Panc1 (cell line): ENCODE measurements at places on chromosomes 2 and 18.
A peak's percentile ranks its signal among the peaks of the same experiment; 100 is the strongest.

DNA sequence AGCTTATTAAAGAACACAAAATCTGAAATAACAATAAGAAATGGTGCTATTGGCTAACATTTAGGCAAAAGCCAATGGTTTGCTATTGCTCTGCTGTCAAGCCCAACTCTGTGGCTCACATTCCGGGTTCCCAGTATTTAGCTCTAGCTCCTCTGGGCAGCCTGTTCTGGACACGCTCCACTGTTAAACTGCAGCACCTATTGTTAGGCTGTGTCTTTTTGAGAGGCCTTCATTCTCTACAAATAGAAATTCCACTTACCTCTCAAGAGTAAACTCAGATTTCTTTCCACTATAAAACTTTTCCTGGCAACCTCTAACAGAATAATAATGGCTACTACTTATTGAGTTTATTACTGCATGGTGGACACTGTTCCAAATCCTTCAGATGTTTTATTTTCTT, 3.7 kb upstream of the KLHL14 start:
- DNase-seq, result no peak

GRCh38 chr2:45919711-45920111, 268.2 kb downstream of the PRKCE start:
- no peak for DNase-seq

- no peak for DNase-seq
Measured at GRCh38 chr18:68056936-68057335, 540.4 kb upstream of the DSEL start.

- DNase-seq, result no peak
Measured at GRCh38 chr2:178530131-178530530, 49.9 kb downstream of the PLEKHA3 start.

GRCh38 chr2:232532419-232532818, 6.5 kb downstream of the CHRND start:
- DNase-seq, result no peak

GRCh38 chr2:143582046-143582747, 453.0 kb downstream of the ARHGAP15 start:
- DNase-seq, result no peak

GRCh38 chr18:3273042-3273441, 11.1 kb downstream of the MYL12B start:
- no peak for DNase-seq

- DNase-seq, result no peak
Measured at GRCh38 chr2:120863661-120864320, 128.1 kb downstream of the GLI2 start.

DNA sequence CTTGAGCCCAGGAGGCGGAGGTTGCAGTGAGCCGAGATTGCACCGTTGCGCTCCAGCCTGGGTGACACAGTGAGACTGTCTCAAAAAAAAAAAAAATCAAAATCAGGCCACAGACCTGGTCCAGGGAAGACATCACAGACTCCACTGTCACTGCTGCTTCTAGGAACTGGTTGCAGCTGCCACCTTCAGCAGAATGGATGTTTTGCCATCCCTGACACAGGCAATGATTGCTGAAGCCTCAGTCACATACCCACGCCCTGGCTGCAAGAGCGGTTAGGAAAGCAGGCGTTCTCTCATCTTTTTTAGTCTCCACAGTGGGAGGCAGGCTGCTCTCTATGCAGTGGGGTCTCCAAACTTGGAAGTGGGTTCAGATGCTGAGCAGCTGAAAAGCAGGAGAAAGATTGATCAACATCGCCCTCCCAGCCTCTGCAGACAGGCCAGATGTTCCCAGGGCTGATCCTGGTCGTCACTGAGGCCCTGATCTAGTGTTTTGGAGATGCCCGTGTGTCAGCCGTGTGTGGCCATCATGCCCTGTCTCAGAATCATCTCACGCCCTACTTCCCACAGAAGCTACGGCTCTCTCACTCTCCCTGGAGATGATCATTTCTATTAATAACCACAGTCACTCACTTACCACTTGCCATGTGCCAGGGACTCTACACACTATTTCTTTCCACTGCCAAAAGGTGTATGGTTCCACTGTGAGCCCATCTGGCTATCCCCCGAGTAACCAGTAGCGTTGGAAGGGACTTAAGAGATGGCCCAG, 91.8 kb downstream of the PLB1 start:
- no peak for DNase-seq

GRCh38 chr18:54616220-54616848, 25.3 kb downstream of the DYNAP start:
- no peak for DNase-seq

- DNase-seq, result no peak
Measured at GRCh38 chr2:109046925-109047508, 58.0 kb upstream of the EDAR start.

- no peak for DNase-seq
Measured at GRCh38 chr18:46239998-46240397, 135.8 kb downstream of the HAUS1 start.

GRCh38 chr2:8885449-8886201, 48.2 kb upstream of the KIDINS220 start:
- no peak for DNase-seq

- no peak for DNase-seq
Measured at GRCh38 chr2:33373986-33374385, 102.5 kb upstream of the RASGRP3 start.

GRCh38 chr2:120541553-120541932, 194.1 kb upstream of the GLI2 start:
- DNase-seq, result no peak

GRCh38 chr18:74511823-74512222, 15.7 kb downstream of the CNDP2 start:
- DNase-seq, result no peak

DNA sequence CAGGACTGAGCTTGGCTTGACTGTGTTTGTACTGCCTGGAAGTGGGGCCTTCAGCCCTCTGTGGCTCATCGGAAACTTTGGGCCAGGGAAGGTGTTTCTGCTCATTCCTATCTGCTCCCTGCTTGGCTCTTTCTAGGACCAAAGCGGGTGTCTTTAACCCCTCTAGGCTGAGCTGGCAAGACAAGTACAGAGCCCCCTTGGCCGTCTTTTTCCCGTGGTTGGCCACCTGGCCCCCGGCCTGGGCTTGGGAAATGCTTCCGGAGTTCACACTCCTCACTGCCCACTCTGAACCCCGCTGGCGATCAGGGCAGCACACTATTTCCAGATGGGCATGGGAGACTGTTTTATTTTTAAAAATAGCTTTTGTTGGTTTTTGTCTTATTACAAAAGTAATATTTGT, 243.0 kb downstream of the DYSF start:
- DNase-seq, result no peak

GRCh38 chr18:12639990-12640880, 17.7 kb downstream of the SPIRE1 start:
- peak; percentile 93 for DNase-seq

DNA sequence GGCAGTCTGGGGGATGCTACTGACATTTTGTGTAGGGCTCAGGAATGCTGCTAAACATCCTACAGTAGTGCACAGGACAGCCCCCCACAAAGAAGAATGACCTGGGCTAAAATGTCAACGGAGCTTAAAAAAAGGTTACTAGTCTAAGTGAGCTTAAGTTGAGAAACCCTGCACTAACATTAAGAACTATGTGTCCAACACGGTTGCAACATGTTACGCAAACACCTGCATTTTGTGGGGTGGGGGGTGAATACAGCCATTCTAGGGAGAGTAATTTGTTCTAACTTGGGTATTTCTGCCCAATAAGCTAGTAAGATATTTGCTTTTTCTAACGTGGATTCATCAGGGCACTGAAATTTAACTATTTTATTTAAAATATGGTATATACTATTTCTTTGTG, 57.9 kb downstream of the SLC8A1 start:
- no peak for DNase-seq

- DNase-seq, result peak; percentile 13
Measured at GRCh38 chr2:229586012-229586411, 128.3 kb downstream of the DNER start.

DNA sequence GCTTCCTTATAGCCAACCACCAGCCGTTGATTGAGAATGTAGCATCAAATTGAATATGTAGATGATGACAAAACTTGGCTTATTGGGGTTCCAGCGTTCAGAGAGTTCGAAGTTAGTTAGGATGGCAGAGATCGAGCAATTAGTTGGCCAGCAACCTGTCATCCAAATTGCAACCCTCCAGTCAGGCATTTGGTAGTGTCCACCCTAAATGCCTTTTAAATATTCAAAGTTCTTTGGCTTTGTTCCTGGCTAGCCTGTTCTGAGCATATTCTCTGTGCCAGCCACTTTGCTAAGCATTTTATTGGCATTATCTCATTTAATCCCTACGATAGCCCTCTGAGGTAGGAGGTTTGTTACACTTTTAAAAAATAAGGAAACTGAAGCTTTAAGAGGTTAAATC, 342.8 kb downstream of the SETBP1 start:
- no peak for DNase-seq

DNA sequence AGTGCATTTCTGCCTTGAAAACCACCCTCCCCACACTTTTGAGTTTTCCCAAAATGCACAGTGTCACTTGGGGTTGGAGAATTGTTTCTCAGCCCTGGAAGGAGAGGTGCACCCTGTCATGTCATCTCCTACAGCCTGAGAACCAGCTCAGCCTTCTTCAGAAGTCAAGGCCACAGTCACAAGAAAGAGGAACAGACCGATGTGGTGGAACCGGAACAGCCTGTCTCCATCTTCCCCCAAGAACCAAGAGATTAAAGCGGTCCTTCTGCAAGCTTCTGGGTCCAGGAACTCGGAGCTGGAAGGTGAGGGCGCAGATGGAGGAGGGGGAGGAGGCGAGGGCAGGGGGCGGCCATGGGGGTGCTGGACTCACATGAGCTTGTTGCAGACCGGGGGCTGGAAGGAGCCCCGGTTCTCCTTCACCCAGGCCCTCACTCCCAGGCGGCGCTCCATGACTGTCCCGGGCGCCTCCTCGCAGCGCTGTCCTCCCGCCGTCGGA, 248 bp downstream of the HAAO start:
- DNase-seq, result no peak

- DNase-seq, result no peak
Measured at GRCh38 chr2:148926981-148927401, 52.0 kb downstream of the KIF5C start.

- DNase-seq, result no peak
Measured at GRCh38 chr2:218891275-218892135, 10.9 kb downstream of the WNT10A start.

- DNase-seq, result no peak
Measured at GRCh38 chr2:8364668-8365067, 317.2 kb upstream of the ID2 start.

GRCh38 chr2:51903728-51904127, 871.8 kb upstream of the NRXN1 start:
- DNase-seq, result no peak

DNA sequence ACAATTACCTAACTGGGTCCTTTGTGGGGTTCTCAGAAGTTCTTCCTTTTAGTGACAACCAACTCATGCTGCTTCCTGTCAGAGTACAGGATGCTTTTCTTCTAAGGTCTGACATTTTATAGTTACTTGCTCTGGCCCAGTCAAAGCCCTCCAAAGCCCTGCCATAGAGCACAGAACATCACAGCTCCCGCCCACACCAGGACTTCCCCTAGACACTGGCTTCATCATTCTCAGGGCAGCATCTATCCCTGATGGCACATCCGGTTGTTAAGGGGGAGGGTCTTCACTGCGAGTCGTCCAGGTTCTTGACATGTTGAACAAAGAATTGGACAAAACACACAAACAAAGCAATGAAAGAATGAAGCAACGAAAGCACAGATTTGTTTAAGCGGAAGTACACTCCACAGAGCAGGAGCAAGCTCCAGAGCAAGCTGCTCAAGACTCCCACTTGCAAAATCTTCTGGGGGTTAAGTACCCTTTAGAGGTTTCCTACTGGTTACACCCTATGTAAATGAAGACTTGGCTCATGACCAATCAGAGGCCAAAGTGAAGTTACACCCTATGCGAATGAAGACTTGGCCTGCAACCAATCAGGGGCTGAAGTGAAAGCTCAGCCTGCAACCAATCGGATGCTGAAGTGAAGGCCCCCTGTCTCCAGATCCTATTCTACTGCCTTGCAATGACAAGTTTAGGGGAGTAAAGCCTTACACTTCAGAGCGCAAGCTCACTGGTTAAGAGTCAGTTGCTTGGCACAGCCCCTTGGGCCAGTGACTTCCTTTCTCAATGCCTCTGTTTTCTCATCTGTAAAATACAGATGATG, 79.0 kb downstream of the HDAC4 start:
- DNase-seq, result no peak

- DNase-seq, result peak; percentile 70
Measured at GRCh38 chr2:218876562-218877219, 4.0 kb upstream of the WNT10A start.

GRCh38 chr18:9109523-9109922, 7.0 kb downstream of the NDUFV2 start:
- no peak for DNase-seq

DNA sequence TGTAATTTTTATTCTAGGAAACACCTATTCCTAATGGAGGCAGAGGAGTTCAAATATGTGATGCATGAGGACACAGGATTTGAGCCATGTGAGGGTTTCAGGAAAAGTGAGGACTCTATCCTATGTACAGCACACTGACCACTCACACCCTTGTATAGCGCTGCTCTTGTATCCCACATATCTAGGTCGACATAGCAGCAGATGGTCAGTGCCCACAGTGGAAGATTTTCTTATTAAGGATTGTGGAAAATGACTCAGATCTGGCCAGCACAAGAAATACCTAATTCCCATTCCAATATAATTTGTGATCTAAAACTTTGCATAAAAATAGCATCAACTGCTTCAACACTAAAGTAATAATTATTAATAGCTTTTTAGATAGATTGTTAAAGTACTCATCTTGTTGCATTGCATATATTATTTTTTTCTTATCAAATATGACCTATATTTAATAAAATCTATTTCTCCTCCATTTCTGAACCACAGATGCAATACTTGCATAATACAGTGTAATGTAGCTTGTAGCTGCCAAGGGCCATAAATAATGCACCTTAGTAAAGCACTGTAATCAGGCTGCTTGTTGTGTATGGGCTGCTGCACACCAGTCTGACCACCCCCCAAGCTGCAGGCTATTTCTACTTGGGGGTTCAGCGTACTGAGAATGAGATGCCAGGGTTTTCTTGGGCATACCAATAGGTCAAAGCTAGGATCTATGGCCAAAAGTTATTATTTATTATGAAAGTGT, 442.2 kb upstream of the CWC22 start:
- DNase-seq, result no peak

GRCh38 chr2:6820903-6821584, 44.7 kb downstream of the CMPK2 start:
- DNase-seq, result no peak
